ENCODE measurements at places on chromosomes 11 and 22. TPM values are rescaled to one million over a fixed set of nuclear protein-coding genes. Genes with fewer than 3 reads are reported as not detected.

LRRC74B gene
- total RNA-seq = not detected

MCM5 gene
- total RNA-seq = 83.8 TPM

RIMBP3B gene
- total RNA-seq = 0.51 TPM

OR5P2 gene
- total RNA-seq = not detected

MUC5AC gene
- 2.3 TPM for total RNA-seq

CHADL gene
- total RNA-seq = not detected

SYT7 gene
- 0.72 TPM for total RNA-seq

SAA4 gene
- total RNA-seq = not detected

CSRP3 gene
- total RNA-seq = not detected

TH gene
- total RNA-seq = 0.23 TPM

TRPM5 gene
- not detected for total RNA-seq

Data from A549 treated with CORT108297 at 1 μM for 4 hours (cell line).